ENCODE measurements at places on chromosomes 2 and 18.
A peak's percentile ranks its signal among the peaks of the same experiment; 100 is the strongest.

- DNase-seq, result no peak
Observed at GRCh38 chr18:43830947-43831346, 553.7 kb upstream of the SYT4 start.

GRCh38 chr2:26335231-26335630 is 10.7 kb upstream of the SELENOI start:
- DNase-seq, result no peak

DNA sequence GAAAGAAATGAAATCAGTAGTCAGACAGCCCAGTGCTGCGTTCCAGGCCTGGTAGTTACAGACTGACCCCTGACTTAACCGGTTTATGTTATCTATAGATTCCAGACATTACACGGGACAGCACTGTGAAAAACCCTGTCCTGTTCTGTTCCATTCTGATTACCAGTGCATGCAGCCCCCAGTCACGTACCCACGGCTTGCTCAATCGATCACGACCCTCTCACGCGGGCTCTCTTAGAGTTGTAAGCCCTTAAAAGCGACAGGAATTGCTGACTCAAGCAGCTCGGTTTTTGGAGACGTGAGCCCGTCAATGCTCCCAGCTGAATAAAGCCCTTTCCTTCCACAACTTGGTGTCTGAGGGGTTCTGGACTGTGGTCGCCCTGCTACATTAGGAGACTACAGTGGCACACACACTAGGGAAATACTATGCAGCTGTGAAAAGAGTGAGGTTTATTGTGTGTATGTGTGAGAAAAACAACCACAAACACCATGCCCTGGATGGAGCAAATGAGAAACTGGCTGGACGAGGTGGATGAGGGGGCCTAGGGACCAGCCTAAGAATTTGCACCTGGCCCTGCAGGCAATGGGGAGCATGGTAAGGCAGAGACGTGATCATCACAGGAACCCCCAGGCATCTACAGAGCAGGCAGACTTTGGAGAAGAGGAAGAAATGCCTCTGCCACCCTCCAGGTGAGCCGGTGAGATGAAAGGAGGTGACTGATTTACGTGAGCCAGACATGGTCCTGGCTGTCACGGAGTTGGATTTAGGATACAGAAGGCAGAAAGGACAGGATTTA is 49.1 kb upstream of the SEMA4C start:
- DNase-seq, result peak; percentile 94

- no peak for DNase-seq
Observed at GRCh38 chr18:11866764-11867163, 15.6 kb downstream of the CHMP1B start.

DNA sequence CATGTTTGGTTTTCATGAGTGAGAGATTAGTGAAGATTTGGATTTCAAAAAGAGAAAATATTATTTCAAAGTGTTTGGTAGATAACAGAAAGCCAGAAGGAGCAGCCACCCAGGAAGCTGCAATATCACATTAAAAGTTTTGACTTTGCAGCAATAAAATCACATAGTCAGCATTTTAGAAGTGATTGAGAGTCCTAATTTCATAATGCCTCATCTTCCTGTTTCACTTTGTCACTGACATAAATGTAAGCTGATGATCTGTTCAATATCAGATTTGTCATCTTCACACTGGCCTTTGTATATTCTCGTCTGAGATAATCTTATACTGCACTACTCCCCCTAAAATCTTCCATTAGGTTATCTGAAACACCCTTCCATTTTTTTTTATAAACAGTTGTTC is 690.5 kb downstream of the ADCYAP1 start:
- DNase-seq, result no peak

DNA sequence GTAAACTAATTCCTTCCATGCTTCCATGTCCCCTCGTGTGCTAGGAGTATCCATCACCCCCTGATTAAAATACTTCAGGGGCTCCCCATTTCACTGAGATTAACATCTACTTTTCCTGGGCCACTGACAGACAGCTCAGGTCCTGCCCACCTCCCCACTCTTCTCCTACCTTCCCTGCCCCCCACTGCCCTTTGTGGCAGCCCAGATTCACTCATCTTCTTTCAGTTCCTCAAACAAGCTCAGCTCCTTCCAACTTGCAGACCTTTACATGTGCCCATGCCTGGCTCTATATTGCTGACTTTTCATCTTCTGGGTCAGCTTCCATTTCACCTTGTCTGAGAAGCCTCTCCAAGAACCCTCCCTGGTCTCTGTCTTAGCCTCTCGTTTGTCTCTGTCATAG is 12.0 kb downstream of the RUFY4 start:
- no peak for DNase-seq

GRCh38 chr18:4842287-4842686 is 354.8 kb downstream of the AKAIN1 start:
- DNase-seq, result no peak

DNA sequence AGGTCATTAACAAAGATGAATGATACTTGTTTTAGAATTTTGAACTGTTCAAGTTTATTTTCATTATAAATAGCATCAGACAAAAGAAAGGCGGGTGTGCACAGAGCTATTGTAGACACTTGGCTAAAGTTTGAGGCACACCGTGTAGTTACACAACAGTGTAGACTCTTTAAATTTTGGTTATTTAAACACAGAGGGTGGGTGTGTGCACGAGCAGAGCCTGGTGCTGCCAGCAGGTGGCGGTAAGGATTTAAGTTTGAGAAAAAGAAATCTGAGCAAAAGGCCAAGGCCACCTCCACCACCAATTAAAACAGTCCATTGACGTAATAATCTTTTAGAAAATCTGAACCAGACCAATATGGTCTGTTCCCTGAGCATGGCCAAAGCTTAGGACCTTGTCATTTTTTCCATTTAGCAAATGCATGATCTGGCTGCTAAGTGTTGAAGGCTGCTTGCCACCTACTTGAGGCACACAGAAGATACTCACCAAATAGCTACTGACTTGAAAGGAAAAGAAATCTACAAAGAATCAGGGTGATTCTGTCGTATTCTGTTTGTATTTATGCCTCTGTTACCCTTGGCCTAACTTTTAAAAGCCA is 14.3 kb downstream of the COPS7B start:
- peak; percentile 62 for DNase-seq

DNA sequence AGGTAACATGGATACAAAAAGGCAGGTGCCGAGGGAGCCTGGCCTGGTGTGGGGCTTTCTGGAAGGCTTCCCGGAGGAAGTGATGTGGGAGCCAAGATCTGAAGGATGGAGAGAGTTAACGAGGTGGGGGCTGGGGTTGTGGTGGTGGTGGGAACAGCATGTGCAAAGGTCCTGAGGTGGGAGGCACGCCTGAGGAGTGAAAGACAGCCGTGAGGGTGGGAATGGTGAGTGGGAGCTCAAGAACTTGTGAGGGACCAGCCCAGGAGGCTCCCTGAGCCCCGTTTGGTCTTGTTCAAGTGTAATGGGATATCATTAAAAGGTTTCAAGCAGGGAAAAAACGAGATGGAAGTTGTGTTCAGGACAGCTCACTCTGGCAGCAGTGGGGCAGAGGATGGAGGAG is 35.2 kb downstream of the TRPM8 start:
- no peak for DNase-seq

DNA sequence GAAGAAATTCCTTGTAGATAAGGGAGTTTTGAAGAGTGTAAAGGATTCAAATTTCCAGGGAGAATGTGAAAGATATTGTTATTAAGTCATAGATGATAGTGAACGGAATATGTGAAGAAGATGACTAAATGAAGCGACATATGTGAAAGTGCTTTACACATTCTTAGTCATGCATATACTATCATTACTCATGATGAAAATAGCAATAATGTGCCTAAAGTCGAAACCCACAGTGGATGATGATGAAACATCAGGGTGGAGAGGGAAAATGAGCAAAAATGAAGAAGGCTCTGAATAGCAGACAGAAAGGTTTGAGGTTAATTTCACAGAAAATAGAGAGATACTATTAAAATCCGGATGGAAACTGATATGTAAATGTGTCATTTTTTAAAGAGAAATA is 1237.1 kb downstream of the LRP1B start:
- no peak for DNase-seq

DNA sequence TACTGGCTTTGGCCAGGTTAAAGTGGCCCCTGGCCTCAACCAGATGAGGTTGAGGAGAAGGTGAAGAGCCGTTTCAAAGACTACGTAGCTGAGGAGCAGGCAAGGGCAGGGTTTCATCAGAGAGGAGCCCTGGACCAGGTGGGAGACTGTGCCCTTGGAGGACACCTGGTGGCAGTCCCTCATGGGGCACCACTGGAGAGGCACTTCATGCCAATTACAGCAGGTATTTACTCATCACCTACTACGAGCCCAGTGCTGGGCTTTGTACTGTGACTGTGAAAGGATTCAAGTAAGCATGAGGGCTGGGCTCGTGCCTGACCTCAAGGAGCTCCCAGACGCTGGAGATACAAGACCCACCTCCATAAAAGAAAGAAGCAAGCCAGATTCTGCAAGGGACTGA is 37.6 kb downstream of the SMAD7 start:
- no peak for DNase-seq

GRCh38 chr2:44805401-44806235 is 135.9 kb upstream of the SIX3 start:
- DNase-seq, result no peak

DNA sequence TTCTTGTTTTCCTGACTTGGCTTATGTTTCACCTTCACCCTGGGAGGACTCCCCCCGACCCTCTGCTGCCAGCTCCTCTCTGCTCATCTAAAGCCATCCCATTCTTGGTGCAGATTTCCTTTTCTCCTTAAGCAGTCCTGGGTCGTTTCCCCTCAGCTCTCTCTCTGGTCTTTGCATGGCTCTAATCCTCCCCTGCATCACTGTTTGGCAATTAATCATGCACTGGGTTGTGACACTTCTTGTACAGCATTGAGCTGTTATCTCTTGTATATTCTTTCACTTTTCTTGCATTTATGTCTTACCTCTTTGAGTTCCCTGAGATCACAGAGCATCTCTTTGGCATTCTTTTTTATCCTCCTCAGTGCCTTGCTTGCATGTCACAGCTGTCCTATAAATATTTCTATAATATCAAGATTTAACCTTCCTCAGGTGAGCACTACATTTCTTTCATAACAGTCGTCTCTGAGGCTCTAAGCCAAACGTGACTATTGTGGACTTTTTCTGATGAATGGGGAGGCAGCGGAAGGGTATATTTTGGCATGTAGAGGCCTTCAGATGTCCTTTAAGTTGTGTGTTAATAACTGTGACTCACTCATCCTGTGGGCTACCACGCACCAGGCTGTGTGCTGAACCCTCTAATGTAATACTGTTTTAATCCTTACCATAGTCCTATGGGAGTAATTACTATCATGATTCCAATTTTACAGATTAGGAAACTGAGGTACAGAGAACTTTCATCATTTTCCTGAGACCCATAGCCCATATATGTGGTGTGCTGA is 507.5 kb downstream of the SLC4A3 start:
- no peak for DNase-seq

- DNase-seq, result no peak
Observed at GRCh38 chr2:1069847-1070246, 119.2 kb downstream of the SNTG2 start.

- peak; percentile 94 for DNase-seq
Observed at GRCh38 chr18:50424877-50425690, 50.2 kb downstream of the SKA1 start.

- DNase-seq, result no peak
Observed at GRCh38 chr2:30248791-30249190, 17.5 kb downstream of the LBH start.

GRCh38 chr18:2909431-2910140 is 62.8 kb downstream of the EMILIN2 start:
- no peak for DNase-seq

DNA sequence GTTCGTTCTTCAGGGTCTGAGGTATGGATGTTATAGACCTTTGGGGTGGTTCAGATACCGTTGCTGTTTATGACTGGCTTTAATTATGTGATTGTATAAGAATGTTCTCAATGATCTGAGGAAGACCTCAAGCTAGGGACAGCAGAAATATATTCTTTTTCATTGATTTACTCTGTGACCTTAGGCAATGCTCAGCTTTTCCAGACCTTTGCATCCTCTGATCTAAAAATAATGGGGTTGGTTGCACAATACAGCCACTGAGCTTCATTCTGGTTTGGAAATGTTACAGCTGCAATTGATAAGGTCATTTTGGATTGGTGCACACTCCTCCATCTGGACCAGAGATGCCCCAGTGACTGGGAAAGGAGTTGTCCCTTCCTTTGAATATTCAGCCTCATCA is 17.2 kb upstream of the CABYR start:
- no peak for DNase-seq

DNA sequence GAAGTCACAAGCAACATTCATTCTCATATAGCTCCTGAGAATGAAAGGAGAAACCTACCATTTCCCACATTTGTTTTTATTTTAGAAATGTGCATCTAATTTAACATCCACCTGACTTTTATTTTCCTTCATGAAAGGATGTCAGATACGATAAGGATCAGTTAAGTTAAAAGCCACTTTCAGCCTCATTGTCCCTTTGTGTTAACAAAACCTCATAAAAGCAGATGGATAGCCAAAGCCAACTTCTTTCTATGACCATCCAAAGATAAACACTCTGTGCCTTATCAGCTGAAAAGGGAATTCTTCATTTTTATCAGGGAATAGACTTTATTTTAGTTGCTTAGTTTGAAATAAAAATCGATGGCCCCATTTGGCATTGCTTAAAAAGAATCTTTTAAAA is 25.7 kb upstream of the RIT2 start:
- no peak for DNase-seq

DNA sequence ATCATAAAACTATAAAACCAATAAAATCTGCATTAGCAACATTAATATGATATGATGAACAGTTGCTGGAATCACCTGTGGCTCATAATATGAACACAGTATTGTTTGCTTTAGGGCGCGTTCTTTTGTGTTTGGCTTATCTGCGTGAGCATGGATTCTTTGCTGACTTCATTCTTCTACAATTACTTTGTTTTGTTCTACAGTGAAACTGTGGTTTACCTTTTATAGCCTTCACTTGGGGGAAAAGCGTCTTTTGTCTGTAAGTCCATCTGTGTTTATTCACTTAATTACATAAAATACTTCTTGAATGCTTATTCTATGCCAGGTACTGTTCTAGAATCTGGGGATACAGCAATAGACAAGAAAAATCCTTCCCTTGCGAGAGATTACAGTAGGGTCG is 74.0 kb upstream of the SEC11C start:
- no peak for DNase-seq

- DNase-seq, result peak; percentile 80
Observed at GRCh38 chr2:15588329-15588919, 3.2 kb upstream of the DDX1 start.

GRCh38 chr18:9737472-9738121 is 29.5 kb downstream of the RAB31 start:
- no peak for DNase-seq

- peak; percentile 17 for DNase-seq
Observed at GRCh38 chr2:226578373-226578772, 221.2 kb downstream of the IRS1 start.

- no peak for DNase-seq
Observed at GRCh38 chr2:4898706-4899105, 793.5 kb upstream of the SOX11 start.

DNA sequence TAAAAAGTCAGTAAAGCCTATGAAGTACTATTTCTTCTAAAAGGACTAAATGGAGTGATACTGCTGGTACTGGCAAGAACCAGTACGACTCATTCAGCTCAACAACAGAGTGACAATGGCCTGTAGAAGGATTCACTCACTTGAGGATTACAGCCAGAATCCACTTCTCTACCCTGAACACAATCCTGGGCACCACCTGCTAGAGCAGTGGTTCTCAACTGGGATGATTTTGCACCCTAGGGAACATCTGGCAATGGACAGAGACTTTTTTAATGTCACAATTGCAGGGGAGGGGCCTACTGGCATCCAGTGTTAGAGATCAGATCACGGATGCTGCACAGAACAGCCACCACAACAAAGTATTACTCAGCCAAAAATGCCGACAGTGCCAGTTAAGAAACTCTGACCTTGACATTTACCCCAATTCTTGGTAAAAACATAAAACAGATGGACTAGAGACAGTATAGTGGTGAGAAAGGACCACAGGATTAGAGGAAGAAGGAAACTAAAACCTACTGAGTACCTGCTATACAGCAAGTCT is 5.0 kb downstream of the SPIRE1 start:
- peak; percentile 63 for DNase-seq

All from OCI-M1 (cell line).